ENCODE measurements at places on chromosomes 2 and 18.

GRCh38 chr2:204108330-204108751 lies 171.8 kb downstream of the ICOS start:
- no peak for DNase-seq

DNA sequence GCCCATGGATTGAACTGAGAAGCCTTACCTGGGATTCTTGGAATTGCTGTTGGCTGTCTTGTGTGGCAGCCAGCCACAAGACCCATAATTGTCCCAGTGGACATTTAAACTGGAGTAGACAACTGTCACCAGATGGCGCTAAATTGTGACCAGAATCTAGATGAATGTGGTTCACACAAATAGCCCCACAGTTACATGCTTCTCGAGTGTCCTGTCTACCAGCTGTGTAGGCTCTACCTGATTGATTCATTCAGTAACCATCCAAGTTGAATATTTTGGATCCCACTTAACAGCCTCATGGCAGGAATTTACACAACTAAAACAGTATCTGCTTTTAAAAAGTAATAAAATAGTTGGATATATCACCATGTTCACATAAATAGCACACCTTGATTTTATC lies 73.2 kb downstream of the MAP4K4 start:
- DNase-seq, result no peak

DNA sequence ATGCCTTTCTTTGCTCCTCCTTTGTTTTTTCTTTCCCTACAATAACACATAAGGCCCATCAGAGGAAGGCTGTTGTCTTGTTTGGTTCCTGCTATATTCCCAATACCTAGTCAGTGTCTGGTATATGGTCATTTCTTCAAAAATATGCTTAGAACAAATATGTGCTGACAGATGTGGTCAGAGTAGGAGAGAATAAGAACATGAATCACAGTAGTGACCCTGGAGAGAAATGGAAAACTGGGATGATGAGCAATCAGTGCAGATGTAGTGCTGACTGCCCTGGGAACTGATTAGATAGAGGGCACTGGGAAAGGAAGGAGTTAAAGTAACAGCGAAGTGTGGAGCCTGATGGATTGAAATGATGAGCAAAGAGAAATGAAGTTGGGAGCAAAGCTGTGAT lies 189.4 kb upstream of the LHCGR start:
- DNase-seq, result peak; percentile 81

DNA sequence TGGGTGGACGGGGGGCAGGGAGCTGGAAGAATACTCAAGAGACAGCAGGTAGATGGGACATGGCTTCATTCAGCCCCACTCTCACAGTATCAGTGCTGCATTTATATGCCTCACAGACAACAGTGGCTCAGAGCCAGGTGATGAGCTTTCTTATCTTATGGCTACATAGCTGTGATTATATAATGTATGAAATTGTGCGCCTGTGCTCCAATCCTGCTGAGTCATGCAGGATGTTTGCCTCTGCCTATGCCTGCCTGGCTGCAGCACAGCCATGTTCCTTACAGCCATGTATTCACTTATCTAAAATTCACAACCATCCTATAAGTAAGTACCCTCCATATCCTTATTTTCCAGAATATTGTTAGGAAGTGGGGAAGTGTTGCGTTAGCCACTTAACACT lies 37.7 kb upstream of the RNF103 start:
- peak; percentile 43 for DNase-seq

DNA sequence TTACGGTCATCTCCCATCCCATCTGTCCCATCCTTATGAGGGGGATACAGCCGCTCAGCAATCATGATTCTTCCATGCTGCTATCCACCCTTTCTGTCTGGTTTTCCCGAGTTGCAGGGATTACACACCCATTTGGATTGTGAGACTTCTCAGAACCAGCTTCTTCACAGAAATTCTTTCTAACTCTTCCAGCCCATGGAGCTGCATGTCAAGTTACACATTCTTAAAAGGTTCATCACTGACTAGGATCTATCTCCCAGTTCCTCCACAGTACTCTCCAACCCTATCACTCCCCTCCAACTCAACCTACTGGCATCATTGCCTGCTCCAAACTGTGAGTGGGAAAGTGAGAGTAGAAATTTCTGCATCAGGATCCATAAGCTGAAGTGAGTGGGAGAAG lies 558.2 kb upstream of the TNP1 start:
- DNase-seq, result peak; percentile 66
